ENCODE measurements at places on chromosomes 11 and 22. TPM values are rescaled to one million over a fixed set of nuclear protein-coding genes. Genes with fewer than 3 reads are reported as not detected.

GRCh38 chr11:57321388-57322255, 3.1 kb downstream of the TNKS1BP1 start:
- H3K27me3 ChIP-seq, result no peaks in the 10 kb centered on the region
- no peak for DNase-seq
- H3K4me1 ChIP-seq, result peaks cover 46% of the 10 kb centered on the region

- H3K4me3 ChIP-seq, result no peak overlapping the region
- DNase-seq, result no peak
- H3K27me3 ChIP-seq, result peaks cover 3% of the 10 kb centered on the region
- peaks cover 4% of the 10 kb centered on the region for H3K4me1 ChIP-seq
- no peak overlapping the region for H3K27ac ChIP-seq
Observed at GRCh38 chr11:1920128-1920908, 815 bp downstream of the TNNT3 start.

DNA sequence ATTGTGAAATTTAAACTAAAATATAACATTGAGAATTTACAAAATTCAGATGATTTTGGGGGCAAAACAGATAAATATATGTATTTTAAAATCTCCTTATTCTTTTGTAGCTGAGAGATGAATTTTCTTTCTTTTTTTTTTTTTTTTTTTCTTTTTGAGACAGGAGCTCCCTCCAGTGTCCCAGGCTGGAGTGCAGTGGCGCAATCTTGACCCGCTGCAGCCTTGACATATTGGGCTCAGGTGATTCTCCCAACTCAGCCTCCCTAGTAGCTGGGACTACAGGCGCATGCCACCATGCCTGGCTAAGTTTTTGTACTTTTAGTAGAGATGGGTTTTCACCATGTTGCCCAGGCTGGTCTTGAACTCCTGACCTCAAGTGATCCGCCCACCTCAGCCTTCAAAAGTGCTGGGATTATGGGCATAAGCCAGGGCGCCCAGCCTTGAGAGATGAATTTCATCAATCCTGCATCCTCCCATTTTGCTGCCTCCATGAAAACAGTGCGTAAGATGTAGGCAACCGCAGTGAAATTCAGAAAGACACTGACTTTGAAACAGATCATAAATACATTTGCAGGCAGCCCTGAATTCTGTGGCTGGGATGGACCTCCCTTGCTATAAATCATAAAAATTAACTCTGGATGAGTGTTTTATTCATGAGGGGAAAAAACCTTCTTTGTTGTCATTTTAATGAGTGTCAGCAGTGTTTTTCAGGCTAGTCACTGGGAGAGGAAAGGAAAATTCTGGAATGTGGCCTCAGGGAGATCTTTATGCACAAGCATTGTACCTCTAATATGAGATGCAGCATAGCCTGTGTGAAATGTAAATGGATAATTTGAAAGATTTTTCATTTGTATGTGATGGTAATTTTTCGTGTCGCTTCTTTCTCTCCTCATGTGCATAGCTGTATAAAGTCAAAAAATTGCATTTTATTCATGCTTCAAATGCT, 14.4 kb downstream of the ELMOD1 start:
- no peaks in the 10 kb centered on the region for H3K4me1 ChIP-seq
- DNase-seq, result no peak
- no peak overlapping the region for H3K4me3 ChIP-seq

DNA sequence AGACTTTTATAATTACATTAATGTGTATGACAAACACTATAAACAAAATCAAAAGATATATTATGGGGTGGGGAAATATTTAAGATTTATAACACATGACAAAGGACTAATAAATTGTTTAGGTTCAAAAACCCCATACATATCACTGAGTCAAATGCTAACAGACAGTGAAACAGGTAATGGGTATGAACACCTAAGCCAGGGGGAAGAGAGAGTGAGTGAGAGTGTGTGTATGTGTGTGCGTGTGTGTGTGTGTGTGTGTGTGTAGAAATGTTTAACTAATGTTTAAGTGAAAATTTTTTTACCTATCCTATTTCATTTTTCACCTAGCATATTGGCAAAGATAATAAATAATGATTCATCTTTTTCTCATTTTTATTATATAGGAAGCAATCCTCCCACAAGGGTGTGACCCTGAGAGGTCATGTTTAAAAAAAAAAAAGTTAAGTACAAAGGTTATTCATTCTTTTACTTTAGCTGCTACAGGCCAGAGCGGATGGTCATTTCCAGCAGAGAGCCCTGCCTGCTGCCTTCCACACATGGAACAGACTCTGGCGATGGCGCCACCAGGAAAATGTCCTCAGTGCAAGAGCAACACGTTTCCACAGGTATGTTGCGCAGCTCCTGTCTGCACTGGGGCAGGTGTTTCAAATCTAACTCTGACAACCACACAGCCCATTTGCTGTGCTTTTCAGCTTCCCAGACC, 72.9 kb downstream of the PISD start:
- peaks cover 30% of the 10 kb centered on the region for H3K4me1 ChIP-seq
- H3K36me3 ChIP-seq, result peaks cover 48% of the 10 kb centered on the region
- H3K27ac ChIP-seq, result peak overlapping the region; percentile 29
- no peaks in the 10 kb centered on the region for H3K27me3 ChIP-seq
- no peak overlapping the region for H3K4me3 ChIP-seq

- DNase-seq, result no peak
- no peaks in the 10 kb centered on the region for H3K36me3 ChIP-seq
- H3K4me3 ChIP-seq, result no peak overlapping the region
- H3K27ac ChIP-seq, result no peak overlapping the region
Observed at GRCh38 chr11:120025606-120026335, 112.1 kb downstream of the TRIM29 start.

- no peak overlapping the region for H3K4me3 ChIP-seq
- DNase-seq, result no peak
- H3K27me3 ChIP-seq, result no peaks in the 10 kb centered on the region
- peaks cover 19% of the 10 kb centered on the region for H3K4me1 ChIP-seq
- H3K27ac ChIP-seq, result no peak overlapping the region
- H3K36me3 ChIP-seq, result peaks cover 22% of the 10 kb centered on the region
Observed at GRCh38 chr11:123584737-123585136, 69.7 kb downstream of the SCN3B start.

DNA sequence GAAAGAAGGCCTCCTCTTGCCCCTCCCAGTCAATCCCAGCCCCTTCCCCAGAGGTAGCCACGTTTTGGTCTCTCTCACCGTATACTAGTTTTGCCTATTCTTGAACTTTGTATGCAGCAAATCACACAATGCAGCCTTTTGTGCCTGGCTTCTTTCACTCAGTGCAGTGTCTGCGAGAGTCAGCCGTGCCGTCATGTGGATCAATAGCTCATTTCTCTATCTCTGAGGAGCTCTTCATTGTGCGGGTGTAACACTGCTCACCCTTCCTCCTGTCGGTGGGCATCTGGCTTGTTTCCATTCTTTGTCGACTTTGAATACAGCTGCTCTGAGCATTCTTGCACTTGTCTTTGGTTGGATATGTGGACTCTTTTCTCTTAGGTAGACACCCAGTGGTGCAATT, 146.5 kb downstream of the CACNA1I start:
- peaks cover 6% of the 10 kb centered on the region for H3K27me3 ChIP-seq
- no peak for DNase-seq
- H3K27ac ChIP-seq, result no peak overlapping the region
- H3K4me1 ChIP-seq, result peaks cover 9% of the 10 kb centered on the region

DNA sequence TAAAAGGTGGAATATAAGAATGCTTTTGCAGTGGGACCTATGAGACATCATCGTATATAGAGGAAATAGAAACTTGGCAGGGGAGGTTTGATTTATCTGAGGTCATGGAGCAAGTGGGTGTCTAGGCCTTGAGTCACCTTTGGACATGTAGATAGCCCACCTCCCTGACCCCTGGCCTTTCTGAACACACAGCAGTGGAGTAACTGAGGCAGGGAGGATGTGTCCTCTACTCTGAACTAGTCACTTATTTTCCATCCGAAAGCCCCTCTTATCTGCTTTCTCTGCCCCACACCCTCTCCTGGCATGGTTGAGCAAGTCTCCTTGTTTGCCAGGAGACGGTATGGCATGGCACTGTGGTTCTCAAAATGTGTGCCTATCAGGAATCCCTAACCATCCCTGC, 7.9 kb downstream of the CD82 start:
- H3K27ac ChIP-seq, result peak overlapping the region; percentile 96
- H3K36me3 ChIP-seq, result peaks cover 66% of the 10 kb centered on the region
- H3K4me3 ChIP-seq, result peak overlapping the region; percentile 82
- no peak for DNase-seq
- no peaks in the 10 kb centered on the region for H3K27me3 ChIP-seq

DNA sequence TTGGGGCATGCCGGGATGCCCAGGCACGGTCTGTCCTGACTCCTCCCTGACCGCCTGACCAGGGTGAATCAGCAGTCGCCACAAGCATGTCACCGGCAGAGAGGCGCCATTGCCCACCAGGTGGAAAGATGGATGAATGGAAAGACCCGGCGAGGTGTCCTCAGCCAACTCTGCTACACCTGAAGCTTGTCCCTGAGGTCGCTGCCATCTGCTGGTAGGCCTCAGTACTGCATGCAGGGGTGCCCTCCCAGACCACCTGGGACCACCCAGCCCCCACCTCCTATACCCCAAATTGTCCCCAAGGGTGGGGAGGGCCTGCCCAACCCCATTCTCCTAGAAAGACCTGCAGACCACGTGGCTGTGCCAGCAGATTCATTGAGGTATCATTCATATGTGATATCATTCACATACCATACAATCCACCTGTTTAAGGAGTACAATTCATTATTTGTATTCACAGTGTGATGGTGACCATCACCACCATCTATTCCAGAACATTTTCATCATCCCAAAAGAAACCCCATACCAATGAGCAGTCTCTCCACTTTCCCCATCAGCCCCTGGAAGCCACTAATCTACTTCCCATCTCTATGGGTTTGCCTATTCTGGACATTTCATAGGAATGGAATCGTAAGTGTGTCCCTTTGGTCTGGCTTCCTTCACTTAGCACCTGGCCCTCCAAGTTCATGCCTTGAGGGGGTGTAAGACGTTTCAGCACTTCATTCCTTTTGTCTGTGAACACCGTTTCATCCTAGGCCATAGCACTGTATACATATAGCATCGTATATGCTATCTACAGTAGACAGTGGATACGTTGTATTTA, 17.5 kb downstream of the FGF3 start:
- no peaks in the 10 kb centered on the region for H3K27me3 ChIP-seq
- DNase-seq, result no peak
- no peak overlapping the region for H3K4me3 ChIP-seq
- H3K27ac ChIP-seq, result no peak overlapping the region
- no peaks in the 10 kb centered on the region for H3K36me3 ChIP-seq

GRCh38 chr22:20565079-20565734, 57.8 kb downstream of the MED15 start:
- no peak for DNase-seq
- H3K27ac ChIP-seq, result no peak overlapping the region
- H3K36me3 ChIP-seq, result peaks cover 61% of the 10 kb centered on the region
- H3K27me3 ChIP-seq, result no peaks in the 10 kb centered on the region
- H3K4me3 ChIP-seq, result no peak overlapping the region

DNA sequence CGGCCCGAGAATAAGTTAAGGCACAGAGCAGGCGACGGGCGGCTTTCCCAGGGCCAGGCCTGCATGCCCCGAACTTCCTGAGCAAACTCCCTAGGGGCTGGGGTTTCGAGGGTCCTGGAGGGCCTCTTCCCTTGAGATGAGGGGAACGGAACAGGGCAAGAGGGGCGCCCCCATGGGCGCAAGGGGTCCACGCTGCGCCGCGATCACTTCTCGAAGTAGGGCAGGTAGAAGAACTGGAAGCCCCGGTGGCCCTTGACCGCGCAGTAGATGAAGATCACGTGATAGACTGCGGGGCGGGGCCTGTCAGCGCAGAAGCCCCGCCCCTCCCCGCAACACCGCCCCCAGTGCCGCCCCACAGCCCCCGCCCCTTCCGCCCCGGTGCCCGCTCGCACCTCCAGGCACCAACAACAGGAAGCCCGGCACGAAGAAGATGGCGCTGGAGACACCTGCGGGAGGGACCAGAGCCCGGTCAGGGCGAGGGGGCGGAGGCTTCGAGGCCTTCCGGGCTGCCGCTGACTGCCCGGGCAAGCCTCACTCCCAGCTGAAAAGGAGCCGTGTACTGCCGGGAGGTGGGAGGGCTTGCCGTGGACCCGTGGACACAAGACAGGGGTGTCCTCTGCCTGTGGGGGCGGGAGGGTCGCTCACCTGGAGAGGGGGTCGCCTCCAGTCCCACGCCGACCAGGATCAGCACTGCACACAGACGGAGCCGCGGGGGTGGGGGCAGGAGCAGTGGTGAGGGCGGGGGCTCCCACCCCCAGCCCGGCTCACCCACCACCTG, 4.5 kb downstream of the TMEM134 start:
- H3K27me3 ChIP-seq, result no peaks in the 10 kb centered on the region
- peaks cover 6% of the 10 kb centered on the region for H3K36me3 ChIP-seq
- DNase-seq, result peak; percentile 89
- peak overlapping the region; percentile 85 for H3K27ac ChIP-seq
- peaks cover 26% of the 10 kb centered on the region for H3K4me1 ChIP-seq
- H3K4me3 ChIP-seq, result peak overlapping the region; percentile 88

- no peak overlapping the region for H3K27ac ChIP-seq
- peaks cover 42% of the 10 kb centered on the region for H3K4me1 ChIP-seq
- peak; percentile 33 for DNase-seq
- no peaks in the 10 kb centered on the region for H3K27me3 ChIP-seq
- no peak overlapping the region for H3K4me3 ChIP-seq
Observed at GRCh38 chr22:46758867-46759290, 3.6 kb upstream of the TBC1D22A start.

DNA sequence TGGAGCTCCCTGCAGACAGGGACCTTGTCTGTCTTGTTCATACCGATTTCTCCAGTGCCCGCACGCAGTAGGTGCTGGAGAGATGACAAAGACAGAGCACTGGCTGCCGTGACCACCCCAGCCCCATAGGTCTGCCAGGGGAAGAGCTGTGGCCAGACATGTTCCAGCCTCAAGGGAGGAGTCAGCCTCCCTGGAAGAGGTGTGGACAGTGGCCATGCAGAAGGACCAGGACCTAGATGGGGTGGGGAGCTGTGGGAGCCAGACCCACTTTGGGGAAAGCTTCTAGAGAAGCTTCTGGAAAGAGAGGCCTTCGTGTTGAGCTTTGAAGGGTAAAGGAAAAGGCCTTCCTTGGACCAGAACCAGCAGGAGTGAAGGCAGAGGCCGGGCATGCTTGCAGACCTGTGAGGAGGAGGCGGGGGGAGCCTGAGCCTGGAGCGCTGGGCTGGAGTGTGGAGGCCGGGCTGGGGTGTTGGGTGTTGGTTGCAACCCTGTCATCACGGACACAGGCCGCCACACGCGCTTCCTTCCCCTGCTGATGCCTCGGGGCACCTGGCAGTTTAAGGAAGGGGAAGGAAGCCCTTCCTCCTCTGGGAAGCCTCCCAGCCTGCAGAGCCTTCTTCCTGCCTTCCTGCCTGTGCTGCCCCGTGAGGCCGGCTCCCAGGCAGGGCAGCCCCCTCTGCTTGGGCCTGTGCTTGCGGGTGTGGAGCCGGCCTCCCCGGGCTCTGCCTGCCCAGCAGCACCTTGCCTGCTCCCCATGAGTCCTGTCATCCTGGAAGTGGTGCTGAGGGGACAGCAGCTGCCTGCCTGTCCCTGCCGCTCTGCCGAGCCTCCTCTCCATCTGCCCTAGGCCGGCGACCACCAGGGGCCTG, 12.3 kb downstream of the RELT start:
- peak overlapping the region; percentile 67 for H3K27ac ChIP-seq
- DNase-seq, result no peak
- peaks cover 52% of the 10 kb centered on the region for H3K4me1 ChIP-seq
- H3K36me3 ChIP-seq, result peaks cover 6% of the 10 kb centered on the region
- H3K4me3 ChIP-seq, result no peak overlapping the region

GRCh38 chr11:40045312-40045711, 1414.1 kb downstream of the LRRC4C start:
- H3K4me3 ChIP-seq, result no peak overlapping the region
- no peak overlapping the region for H3K27ac ChIP-seq
- no peaks in the 10 kb centered on the region for H3K4me1 ChIP-seq
- DNase-seq, result no peak
- H3K36me3 ChIP-seq, result no peaks in the 10 kb centered on the region

The CNGA4 gene
- total RNA-seq, result 0.10 TPM
